Activated naive CD8-positive, alpha-beta T cell treated with anti-CD3 and anti-CD28 coated beads for 36 hours (primary cell): ENCODE measurements at places on chromosomes 5 and 9.

GRCh38 chr5:59036274-59036961, 453.5 kb downstream of the RAB3C start:
- DNase-seq: peak; percentile 56

- DNase-seq: no peak
Observed at GRCh38 chr5:17720071-17720470, 85.8 kb downstream of the TAF11L14 start.

DNA sequence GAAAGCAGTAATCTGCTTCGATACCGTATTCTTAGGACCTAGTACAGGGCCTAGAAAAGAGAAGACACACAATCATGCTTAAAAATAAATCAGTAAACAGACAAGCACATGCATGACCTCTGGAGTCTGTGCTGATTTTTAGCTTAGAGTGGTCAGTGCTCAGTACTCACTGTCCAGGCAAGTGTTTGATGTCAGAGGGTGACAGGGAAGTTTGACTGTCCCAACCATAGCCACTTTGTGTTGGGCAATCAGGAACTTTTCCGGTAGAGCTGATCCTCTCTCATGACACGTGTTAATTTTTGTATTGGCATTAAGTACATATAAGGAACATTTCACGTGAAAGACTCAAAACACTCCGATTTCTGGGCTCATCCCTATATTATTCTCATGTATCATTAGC, 464.7 kb upstream of the KLF4 start:
- DNase-seq: no peak

DNA sequence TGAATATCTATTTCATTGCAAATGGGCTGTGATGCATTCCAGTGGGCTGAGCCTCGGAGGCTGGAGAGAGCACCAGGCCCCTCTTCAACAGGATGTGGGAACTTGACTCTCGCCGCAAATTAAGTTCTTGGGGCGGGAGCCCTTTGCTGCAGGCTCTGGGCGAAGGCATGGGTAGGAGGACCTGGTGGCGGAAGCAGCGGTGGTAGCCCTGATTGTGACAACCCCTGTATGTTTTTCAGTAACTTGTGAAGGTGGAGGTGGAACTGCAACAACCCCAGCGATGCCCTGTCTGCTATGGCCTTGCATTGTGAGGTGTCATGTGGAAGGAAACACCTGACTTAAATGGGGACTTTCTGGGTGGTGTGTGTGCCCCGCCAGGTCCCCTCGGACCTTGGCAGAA, 9.4 kb downstream of the FYB1 start:
- DNase-seq: peak; percentile 81

DNA sequence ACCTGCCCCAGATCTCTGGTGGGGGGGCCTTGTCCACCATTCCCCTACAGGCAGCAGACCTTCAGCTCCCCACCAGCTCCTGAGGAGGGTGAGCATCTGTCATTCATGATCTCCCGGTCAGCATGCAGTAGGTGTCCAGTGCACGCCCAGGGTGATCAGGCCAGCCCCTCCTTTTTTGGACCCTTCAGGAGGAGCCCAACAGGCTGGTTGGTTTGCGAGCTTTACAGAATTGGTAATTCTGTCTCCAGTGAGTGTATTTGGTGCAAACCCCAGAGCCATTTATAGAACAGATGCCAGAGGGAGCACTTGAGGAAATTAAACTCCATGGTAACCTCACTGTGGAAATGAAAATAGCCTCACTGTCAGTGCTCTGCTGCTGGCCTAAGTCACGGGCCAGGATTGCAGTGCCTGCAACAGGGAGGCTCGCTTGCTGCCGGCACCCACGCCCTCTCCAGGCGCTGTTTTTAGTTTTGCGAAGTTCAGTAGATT, 23.4 kb downstream of the WNK2 start:
- no peak for DNase-seq

DNA sequence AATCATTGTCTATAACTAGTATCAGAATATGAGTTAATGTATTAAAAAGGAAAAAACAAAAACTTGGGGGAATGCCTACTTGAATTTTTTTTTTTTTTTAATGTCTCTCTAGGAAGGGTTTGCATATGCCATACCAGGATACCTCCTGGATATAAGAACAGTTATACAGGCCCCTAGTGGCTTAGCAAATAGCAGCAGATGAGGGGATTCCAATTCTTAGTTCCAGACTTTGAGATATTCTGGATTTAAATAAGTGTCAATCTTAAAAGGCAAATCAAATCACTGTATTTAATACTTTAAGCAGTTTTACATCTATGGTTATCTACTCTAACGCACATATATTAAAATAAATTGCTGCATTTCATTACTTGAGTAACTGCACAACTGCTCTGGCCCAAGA, 1055.5 kb upstream of the DMAC1 start:
- DNase-seq: no peak

DNA sequence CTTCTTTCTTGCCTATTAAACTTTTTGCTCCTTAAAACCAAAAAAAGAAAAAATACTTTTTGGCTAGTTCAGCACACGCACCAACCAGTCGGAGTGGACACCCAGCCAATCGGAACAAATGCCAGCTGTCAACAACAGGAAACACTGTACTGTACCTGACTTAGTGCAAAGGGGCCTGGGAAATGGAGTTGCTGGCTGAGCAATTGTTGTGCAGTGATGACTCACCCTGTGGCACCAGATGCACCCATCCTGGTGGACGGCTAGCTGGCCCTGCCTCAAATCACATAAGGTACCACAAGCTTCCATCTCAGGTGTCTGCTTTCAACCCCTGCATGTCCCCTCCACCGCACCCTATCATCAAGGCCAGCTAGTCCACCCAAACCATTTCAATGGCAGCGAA, 20.9 kb downstream of the FOXE1 start:
- DNase-seq: no peak

DNA sequence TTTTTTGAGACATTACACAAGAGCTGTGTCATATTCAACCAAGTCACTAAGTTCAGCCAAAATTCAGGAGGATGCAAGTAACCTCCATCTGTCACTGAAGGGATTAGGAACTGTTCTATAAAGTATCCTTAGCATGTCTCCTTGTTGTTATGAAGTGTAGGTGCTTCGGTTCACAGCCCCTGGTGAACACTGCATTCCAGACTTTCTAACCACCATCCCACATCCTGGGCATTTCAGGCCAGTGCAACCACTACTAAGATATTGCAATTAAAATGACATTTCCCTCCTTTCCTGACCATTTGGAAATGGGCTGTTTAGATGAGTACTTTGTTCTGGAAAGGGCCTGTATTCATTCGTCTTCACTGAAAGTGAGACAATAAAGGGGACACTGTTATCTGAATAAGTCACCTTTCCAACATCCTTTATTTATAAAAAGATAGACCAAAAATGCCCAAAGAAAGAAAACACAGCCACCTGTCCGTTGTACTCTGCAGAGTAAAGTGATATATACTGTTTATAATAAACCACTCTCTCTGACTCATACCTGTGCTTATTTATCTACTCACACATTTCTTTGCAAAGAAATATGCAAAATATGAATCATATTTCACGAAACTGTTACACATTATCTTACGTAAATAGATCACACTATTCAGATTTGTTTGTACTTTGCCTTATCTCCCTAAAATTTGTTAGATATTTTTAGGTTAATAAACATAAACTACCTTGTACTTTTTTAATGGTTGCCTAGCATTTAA, 861.9 kb downstream of the CDH18 start:
- DNase-seq: no peak

DNA sequence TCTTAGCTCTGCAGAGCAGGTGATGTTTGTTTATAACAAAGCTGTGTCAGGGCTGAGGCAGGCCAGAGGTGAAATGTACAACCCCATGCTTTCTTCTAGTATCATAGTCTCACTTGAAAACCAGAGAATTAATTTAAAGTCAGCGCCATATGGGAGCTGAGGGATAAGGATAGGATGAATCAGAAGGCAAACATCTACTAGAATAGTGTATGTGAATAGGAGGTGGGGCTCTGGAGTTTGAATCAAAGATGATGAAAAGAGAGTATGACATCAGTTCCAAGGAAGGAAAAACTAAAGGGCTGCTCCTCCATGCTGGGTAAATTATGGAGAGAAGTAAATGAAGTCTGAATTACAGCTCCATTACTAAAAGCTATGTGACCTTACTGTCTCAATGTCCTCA, 441.5 kb downstream of the RASEF start:
- DNase-seq: no peak

GRCh38 chr9:64773491-64773931, 511.5 kb downstream of the FOXD4L5 start:
- no peak for DNase-seq

GRCh38 chr5:90345684-90346083, 63.9 kb downstream of the CETN3 start:
- DNase-seq: no peak

DNA sequence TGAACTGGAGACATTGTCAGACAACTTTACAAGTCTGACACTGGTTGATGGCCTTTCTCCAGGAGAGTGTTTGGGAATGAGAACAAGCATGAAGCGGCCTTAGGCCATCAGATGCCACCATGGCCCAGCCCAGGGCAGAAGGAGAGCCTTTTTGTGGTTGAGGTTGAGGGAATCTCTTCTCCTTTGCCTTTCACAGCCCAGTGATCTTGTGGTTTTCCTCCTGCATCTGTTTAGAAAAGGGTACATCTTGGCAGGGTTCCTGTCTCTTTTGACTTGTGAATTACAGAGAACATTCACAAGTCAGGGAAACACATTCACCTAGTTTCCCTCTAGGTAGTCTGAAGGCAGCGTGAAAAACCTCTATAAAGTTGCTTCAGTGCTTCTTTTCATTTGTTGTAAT, 27.5 kb downstream of the DMRT2 start:
- no peak for DNase-seq

- DNase-seq: no peak
Observed at GRCh38 chr9:73180403-73180802, 28.7 kb downstream of the ANXA1 start.

- no peak for DNase-seq
Observed at GRCh38 chr5:144040615-144041305, 129.7 kb downstream of the YIPF5 start.

DNA sequence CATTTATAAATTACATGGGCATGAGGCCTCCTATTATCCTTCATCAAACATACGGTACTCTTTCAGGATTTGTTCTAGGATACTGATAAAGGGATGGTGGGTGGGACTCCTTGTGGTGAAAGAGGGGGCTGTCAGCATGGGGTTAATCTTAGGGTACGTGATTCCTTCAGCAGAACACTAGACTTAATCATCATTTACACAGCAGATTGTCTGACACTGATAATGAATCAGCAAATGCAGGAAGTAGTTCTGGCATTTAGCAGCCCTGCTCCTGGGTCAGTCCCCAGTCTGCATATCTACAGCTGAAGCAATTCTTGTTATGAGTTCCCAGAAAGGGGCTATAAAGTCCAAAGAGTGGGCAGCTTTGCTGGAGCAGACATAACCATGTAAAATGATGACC, 384.6 kb downstream of the SPOCK1 start:
- DNase-seq: no peak

- no peak for DNase-seq
Observed at GRCh38 chr5:74035521-74035937, 409.5 kb downstream of the ARHGEF28 start.

DNA sequence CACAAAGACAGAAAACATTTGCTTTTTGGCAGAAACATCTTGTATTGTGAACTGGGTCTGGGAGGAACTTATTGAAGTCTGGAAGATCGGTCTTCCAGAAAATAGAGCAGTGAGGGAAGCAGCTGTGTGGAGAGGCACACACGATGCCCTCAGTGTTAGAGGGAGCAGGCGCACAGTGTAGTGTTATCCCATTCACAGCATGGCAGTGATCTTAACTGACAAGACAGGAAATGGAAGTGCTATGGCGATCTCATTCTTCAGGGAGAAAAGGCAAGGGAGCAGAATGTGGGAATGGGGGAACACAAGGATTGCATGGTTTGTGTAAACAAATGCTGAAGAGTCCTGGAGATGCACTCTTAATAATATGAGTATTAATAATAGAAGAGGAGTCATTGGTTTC, 161.0 kb downstream of the PBX3 start:
- DNase-seq: peak; percentile 0

GRCh38 chr9:131601683-131602181, 56.4 kb downstream of the PRRT1B start:
- no peak for DNase-seq

DNA sequence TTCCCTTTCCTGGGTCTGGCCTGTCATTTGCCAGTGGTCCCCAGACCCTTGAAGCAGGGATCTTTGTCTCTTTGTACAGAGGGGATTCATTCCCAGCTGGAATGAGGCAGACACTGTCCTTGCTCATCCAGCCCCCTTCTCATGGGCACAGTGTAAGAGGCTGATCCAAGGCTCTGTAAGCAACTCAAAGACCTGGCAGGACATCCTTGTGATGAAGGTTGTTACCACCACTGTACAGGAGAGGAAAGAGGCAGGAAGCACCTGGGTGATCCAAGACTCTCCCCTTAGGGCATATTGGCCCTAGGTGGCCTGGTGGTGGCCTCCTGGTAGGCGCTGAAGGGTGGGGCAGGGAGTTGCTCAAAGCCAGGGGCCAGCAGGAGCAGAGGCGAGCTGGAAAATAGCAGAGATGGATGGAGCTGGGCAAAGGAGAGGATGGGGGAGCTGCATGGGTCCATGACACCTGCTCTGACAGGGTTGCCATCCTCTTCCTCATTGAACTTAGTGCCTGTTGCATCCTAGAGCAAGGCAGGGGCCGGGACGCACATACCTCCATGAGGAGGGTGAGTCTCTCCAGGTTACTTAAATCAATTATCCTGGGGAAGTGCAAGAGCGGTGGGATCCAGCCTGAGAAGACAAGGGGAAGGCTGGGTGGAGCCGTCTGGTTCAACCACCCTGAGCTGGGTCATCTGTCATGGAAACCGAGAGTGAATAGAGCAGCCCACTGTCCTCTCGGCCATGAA, 9.8 kb upstream of the GADD45G start:
- no peak for DNase-seq

- DNase-seq: no peak
Observed at GRCh38 chr5:57698086-57698485, 215.5 kb upstream of the ACTBL2 start.

GRCh38 chr5:89281766-89282553, 399.0 kb upstream of the MEF2C start:
- no peak for DNase-seq

DNA sequence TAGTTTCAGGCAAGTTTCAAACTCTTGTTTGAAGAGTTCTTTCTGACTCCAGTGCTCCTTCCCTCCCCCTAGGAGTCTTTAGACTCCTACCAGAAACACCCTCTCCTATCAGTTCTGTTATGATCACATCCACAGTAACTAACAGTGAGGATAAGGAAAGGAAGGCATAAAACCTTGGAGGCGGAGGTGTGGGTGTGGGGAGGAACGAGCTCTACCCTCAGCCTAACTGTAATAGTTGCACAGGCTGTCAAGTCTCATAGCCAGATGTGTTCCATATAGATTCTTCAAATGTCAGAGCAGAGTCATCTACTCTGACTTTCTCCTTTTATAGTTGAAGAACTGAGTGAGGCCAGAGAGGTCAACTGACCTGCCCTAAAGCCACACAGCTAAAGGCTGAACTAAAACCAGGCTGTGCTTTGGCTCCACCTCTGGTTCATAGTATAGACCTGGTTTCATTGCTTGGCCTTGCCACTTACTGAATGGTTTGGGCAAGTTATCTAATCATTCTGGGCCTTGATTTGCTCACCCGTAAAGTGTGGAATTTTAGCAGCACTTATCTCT, 34.4 kb upstream of the PIK3R1 start:
- DNase-seq: no peak

GRCh38 chr5:13339093-13339492, 605.4 kb downstream of the DNAH5 start:
- no peak for DNase-seq

- DNase-seq: no peak
Observed at GRCh38 chr9:19939734-19940278, 151.0 kb upstream of the SLC24A2 start.
